Glutamatergic neuron (in vitro differentiated cells): ENCODE measurements at places on chromosomes 4 and X.

DNA sequence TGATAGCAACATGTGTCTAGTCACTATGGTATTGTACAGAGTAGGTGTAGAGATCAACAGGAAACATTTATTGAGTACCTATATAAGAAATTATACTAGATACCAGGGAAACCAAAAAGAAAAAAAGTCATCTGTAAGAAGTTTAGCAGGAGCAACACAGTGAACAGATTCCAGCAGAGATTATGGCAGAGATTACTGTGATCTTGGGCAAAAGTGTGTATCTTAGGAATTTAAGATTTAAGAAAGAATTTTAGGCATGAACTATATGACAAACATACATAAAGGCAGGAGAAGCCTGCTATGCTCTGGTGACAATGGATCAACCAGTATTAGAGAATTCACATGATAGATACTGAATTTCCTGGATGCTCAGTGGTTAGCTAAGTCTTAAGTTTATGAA is 37.9 kb downstream of the SNCA start:
- DNase-seq = no peak

DNA sequence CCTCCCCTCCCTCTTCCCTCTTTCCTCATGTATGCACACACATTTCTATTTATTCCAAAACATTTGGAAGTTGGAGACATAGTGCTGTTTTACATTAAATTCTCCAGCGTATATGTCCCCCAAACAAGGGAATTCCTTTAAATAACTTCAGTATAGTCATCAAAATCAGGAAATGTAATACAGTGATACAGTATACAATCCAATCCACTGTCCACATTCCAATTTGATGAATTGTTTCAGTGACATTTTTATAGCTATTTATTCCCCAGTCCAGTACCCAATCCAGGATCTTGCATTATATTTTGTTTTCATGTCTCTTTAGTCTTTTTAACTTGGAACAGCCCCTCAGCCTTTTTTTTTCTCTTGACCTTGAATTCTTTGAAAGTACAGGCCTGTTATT is 233.0 kb downstream of the DKK2 start:
- no peak for DNase-seq

GRCh38 chr4:54794579-54794978 is 136.8 kb downstream of the KIT start:
- DNase-seq = no peak

DNA sequence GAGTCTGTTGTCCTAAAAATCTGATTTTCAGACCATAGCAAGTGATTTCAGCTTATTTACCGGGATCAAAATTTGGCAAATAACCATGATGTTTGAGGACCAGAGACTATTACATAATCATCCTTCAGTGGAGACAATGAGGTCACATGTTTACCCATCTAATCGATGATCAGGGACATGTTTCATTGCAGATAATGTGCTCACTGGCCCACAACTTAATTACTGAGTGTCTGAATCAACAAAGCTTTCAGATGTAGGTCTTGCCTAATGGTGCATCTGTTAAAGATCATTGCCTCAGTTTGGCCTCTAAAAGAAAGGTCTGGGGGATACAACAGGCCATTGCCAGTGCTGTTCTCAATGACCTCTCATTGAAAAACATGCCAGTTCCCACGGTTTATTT is 42.8 kb upstream of the KLHL34 start:
- DNase-seq = no peak

GRCh38 chrX:10554612-10555270 is 65.6 kb downstream of the MID1 start:
- no peak for DNase-seq

GRCh38 chr4:161466316-161466715 is 697.5 kb downstream of the FSTL5 start:
- no peak for DNase-seq

DNA sequence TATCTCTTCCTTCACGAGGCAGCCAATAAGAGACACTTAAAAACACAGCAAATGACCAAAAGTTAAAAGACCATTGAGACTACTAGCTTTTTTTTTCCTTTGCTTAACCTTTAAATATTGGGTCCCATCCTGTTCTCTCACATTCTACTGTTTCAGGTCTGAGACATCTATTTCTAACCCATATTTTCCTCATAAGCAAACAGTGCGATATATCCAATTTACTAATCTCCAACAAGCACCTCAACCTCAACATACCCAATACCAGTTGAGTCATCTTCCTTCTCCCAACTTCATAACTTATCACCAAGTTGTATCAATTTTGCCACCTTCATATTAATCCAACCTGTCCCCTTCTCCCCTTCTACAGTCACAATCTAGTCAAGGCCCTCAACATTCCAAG is 7.0 kb downstream of the AWAT1 start:
- no peak for DNase-seq

GRCh38 chrX:38578167-38578566 is 16.8 kb downstream of the TSPAN7 start:
- no peak for DNase-seq

- no peak for DNase-seq
These were observed 315.9 kb downstream of the ANK2 start for GRCh38 chr4:113365377-113365776.
